ENCODE measurements at places on chromosomes 4 and X.

- peak; percentile 62 for DNase-seq
These were observed 848 bp upstream of the KCND1 start for GRCh38 chrX:48972220-48973164.

DNA sequence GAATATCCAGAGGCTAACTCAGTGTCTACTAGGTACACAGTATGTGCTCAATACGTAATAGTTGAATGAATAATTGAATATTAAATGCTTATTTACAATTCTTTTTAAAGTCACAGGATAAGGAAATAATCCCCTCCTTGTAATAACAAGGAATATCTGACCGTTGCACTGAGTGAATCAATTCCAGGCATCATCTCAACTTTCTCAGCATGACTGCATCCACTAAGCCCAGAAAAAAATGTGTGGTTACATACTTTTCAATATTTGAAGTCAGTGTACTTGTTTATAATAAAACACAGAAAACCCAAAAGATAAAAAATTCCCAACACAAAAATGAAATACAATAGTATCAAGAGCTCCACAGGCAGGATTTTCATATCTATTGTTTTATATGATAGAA is 105.4 kb downstream of the TMEM144 start:
- DNase-seq = no peak

GRCh38 chr4:78059524-78059889 is 2.4 kb downstream of the FRAS1 start:
- DNase-seq = peak; percentile 85

DNA sequence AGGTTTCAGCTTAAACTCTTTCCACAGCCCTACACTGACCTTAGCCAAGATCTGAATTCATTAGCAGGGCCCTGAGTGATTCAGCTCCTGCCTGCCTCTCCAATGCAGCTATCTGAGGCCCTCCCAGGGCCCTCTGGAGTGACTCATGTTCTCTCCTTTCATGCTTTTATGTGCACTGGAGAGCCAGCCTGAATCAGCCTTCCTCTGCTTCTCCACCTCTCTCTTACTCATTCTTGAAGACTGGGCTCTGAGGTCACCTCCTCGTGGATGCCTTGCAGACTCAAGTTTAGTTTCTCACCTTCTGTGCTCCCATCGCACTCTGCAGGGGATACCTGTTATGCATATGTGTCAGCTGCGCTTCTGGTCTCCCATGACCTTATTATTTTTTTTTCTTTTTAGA is 3.1 kb upstream of the OCIAD2 start:
- no peak for DNase-seq

DNA sequence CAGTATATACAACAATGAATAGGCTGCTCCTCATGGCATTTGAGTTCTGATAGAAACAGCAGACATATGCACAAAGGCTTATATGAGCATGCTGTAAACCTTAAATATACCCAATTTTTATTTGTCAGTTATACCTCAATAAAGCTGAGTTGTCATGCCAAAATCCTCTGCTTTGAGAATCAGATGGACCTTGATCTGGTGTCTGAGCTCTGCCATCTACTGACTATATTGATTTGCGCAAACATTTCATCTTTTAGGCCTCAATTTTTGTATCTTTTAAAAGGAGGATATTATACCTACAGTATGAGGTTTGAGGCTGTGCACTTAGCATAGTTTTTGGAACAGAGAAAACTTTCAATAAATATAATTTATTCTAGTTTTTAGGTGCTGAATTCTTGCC is 85.2 kb downstream of the PRRG1 start:
- DNase-seq = no peak

DNA sequence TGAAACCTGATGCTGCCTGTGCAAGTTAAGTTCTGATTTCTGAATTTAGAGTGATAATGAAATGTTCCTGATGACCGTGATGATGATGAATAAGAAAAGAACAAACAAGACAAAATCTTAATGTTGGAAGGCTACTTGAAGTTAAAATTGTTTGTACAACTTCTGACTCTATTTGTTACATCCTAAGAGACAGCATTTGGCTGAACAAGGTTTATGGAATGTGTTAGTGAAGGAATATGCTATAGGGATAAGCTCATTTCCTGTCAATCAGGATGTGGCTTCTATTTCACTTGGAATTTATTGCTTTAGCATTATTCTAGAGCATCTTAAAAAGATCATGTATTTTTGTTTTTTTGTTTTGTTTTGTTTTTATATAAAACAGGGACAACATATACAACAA is 267.5 kb downstream of the FAT4 start:
- no peak for DNase-seq

GRCh38 chr4:174496631-174497432 is 25.5 kb downstream of the HPGD start:
- DNase-seq = peak; percentile 11

- DNase-seq = no peak
These were observed 420.9 kb upstream of the INTU start for GRCh38 chr4:127211650-127212560.

DNA sequence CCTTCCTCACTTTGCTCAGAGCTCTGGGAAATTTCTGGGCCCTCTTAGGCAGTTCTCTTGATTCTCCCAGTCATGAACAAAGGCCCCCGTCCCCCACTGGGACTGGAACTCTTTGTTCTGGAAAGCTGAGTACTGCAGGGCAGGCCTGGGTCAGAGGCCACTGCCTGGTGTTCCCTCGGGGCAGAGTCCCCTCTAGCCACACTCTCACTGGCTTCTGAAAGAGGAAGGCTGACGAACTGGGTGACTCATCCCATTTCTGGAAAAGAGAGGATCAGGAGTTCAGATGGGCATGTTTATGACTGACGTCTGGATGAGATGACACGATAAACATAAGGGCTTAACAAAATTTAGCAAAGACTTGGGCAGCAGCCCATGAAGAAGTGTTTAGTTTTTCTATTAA is 47.7 kb downstream of the DDX3X start:
- no peak for DNase-seq

DNA sequence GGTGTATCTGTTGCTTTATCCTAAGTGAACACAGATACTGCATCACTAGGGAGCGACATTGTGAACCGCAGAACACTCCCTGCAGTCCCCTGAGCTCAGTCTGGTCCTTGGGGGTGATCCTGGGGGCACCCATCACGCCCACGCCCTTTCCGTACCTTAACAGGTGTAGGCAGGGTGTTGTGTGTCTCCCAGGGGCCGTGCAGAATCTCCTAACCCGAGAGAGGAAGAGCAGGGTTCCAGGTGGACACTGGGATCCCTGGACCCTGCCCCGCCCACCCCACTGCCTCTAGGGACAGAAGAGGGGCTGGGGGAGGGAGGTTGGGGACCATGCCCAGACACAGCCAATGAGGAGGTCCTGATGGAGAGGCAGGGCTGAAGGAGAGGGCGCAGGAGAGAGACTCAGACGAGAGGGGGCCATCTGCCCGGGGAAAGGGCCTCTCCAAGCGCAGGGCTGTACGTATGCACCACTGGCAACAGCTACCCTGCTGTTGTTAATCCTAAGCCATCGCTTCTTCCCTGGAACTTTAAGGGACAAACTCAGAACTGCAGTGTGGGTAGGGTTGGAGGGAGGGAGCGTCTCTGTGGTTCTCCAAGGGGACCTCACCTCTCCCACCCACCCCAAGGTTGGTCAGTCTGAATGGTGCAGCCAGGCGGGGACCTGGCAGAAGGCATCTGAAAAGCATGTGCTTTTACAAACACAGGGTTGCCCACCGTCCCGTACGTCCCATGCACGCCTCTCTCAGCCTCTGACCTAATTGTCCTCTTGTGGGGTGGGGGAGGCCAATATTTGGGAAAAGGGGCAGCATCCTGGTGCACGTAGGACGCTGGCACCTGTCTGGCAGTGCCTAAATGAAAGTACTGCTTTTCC is 2.5 kb downstream of the P2RY8 start:
- peak; percentile 75 for DNase-seq

GRCh38 chrX:111823128-111823527 is 52.9 kb upstream of the TRPC5OS start:
- DNase-seq = peak; percentile 2

GRCh38 chr4:85798012-85798770 is 323.2 kb downstream of the ARHGAP24 start:
- DNase-seq = peak; percentile 56

DNA sequence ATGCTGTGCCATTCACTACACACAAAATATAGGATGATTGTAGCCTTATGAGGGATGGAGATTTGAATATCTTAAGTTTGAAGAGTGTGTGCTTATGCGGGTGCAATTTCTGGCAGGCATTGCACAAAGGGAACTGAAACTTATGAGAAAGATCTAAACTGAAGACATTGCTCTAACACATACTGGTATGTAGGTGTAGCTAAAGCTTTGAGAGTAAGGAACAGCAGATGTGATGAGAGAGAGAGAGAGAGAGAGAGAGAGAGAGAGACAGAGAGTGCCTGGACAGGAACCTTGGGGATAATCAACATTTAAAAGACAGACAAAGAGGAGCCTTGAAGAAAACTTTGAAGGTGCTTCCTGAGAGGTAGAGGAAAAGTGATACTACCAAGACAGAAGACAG is 379.7 kb downstream of the SPRY1 start:
- no peak for DNase-seq

- no peak for DNase-seq
These were observed 340.3 kb downstream of the ZNF674 start for GRCh38 chrX:46204721-46205422.

GRCh38 chr4:140793291-140793690 is 37.1 kb upstream of the TBC1D9 start:
- DNase-seq = no peak

- no peak for DNase-seq
These were observed 62.1 kb upstream of the CTSO start for GRCh38 chr4:156015781-156016180.

GRCh38 chrX:107758231-107758766 is 17.3 kb downstream of the TSC22D3 start:
- no peak for DNase-seq

DNA sequence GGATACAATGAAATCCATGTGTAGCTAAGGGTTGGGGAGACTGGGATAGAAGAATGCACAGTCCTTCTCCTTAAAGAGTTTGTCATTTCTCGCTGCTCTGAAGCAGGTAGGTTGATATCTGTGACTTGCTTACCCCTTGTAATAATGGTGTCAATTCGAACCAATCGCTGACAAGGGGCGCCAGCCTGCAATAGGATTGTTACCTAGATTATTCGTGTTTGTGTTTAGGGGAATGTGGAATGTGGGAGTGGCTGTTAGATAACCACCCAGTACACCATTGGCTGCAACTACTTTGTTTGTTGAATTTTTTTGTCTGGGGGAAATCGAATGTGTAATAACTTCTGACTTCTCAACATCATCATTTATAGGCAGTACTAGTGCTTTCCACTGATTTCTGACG is 141.6 kb downstream of the LARP7 start:
- no peak for DNase-seq

DNA sequence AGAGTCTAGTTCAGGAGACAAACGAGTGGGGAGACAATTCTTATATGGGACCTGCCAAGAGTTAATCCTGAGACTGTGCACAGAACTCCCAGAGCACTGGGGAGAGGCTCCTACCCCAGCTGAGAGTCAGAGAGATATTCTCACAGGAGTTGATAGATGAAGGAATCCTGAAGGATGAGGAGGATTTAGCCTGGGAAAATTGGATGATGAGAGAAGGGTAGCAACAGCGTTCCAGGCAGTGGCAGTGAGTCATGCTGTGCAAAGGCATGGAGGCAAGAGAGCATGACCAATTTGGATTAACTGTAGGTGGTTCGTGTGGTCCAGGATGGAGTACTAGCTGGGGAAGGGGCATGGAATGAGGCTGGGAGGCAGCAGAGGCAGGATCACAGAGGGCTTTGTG is 318.6 kb downstream of the LDB2 start:
- DNase-seq = no peak

- no peak for DNase-seq
These were observed 58.2 kb downstream of the BRWD3 start for GRCh38 chrX:80751456-80751855.

- no peak for DNase-seq
These were observed 30.9 kb upstream of the CDKL5 start for GRCh38 chrX:18394477-18394876.

DNA sequence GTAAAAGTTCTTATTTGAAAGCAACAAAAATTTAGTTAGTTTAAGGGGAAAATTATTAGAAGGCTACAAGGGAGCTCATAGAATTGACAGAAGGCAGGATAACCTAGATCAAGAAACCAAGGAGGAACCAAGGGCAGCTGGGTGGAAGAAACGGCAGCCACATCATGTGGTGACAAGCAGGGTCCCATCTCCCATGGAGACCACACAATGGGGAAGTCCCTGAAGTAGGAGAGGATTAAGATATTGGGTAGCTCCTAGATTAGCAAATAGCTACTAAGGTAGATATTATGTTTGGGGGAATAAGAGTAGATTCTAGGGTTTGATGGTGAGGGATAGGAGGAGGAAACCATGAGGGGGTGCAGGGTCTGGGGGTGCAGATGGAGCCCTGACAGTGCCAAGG is 48.0 kb upstream of the TMEM154 start:
- peak; percentile 23 for DNase-seq

- no peak for DNase-seq
These were observed 78.0 kb downstream of the ZFYVE28 start for GRCh38 chr4:2340272-2341061.

- no peak for DNase-seq
These were observed 28.8 kb downstream of the ASIC5 start for GRCh38 chr4:155837203-155837796.

DNA sequence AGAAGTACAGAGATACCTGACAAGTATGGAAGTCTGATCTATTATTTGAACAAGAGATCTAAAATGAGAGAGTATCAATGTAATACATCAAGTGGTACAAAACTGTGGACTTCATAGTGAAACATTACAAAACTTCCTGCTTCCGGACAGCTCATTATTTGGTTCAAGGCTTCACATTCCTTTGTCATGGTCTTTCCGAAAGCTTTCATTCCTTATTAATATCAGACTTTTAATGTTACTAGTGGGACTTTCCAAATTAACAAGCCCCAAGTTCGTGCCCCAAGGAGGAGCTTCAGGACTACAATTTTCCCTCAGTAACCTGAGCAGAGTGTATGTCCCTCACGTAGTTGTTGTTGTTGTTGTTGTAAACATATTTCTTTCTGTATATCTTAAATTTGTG is 1.2 kb downstream of the CHIC2 start:
- peak; percentile 26 for DNase-seq

GRCh38 chr4:113355550-113356371 is 306.3 kb downstream of the ANK2 start:
- DNase-seq = peak; percentile 88

- no peak for DNase-seq
These were observed 187.9 kb downstream of the MAB21L2 start for GRCh38 chr4:150769845-150770244.

- DNase-seq = peak; percentile 72
These were observed 124.2 kb upstream of the MBNL3 start for GRCh38 chrX:132612821-132613564.

DNA sequence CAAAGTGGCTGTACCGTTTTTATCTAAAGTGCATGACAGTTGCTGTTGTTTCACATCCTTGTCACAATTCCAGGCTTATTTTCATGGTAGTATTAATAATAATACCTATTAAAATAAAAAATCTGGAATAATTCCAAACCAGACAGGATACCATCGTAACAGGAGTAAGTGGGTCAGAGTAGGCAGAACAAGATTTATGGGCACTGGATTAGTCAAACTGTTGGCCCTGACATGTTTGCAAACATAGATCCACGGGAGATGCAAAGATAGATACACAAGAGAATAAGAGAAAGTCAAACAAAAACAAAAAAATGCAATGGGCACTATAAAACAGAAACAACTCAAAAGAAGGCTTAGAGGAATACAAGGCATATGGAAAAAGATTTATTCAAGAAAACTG is 449.5 kb upstream of the HS3ST1 start:
- no peak for DNase-seq
